ENCODE measurements at places on chromosomes 7 and 10.

DNA sequence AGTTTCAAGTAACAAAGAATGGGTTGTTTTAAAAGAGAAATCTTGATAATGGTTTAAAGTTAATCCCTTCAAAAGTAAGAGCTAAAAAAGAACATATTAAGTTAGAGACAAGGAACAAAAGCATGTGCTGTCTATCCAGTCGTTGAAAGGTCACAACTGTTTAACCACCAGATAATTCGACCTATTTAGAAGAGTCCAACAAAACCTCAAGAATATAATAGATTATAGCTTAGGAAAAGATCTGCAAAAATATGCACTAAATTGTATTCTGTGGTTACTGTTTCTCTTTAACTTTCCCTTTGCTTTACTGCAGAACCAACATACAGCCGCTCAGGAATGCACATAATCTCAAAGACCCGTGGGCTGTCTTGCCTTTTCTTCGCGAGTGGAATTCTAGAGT is 74.9 kb downstream of the PCGF5 start:
- no peak for DNase-seq

DNA sequence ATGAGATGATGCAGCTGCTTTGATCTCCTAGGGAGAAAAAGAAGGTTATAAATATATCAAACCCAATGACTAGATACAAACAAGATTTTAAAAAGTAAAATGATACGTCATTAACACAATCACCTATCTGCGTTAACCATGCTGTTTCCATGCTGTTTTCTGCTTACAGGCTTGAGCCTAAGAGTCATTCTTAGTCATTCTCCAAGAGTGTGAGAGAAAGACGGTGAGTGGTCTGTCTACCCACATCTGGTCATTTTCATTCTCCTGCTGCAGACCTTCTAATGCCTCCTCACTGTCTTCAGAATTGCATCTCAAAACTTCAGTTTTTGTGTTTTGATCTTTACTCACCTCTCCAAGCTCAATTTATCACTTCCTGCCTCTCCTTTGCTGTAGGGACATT is 98.0 kb upstream of the ELMO1 start:
- no peak for DNase-seq

- no peak for DNase-seq
Observed at GRCh38 chr10:28975891-28976531, 298.7 kb downstream of the BAMBI start.

GRCh38 chr7:20560325-20561180 is 54.9 kb upstream of the ABCB5 start:
- DNase-seq, result no peak

GRCh38 chr10:99297033-99297432 is 32.1 kb upstream of the CNNM1 start:
- no peak for DNase-seq

DNA sequence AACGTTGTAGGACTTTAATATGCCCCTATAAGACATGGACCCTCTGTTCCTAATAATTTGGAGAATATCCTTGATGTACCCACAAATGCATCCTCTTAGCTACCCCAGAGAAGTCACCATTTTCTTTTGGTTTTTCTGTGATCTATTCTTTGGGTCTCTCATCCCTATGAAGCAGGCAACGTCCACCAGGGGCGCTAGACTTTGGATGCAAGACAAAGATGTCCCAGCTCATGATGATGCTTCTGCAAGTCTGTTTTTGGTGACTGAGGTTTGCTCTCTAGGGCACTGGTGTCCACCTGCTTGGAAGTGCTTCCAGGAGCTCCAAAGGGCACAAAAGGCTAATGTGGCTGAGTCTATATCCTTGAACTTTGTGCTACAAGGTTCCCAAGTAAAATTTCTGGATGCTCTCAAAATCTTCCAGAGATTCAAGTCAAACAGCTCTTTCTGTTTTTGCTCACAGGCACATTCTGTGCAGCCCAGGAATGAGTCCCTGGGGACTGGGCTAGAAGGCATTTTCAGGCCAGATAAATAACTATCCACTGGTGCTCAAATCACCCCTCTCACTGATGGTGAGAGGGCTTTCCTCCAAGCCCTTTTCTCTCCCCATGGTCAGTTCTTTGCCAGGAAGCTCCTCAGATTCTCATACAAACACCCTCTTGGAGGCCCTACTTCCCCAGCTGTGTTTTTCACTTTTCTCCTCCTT is 166.4 kb downstream of the C7orf25 start:
- DNase-seq, result peak; percentile 44

- DNase-seq, result no peak
Observed at GRCh38 chr10:98370831-98371820, 43.9 kb downstream of the PYROXD2 start.

- DNase-seq, result no peak
Observed at GRCh38 chr10:1116051-1116450, 59.9 kb downstream of the WDR37 start.

- no peak for DNase-seq
Observed at GRCh38 chr7:157889480-157889879, 552.7 kb downstream of the DNAJB6 start.

- DNase-seq, result no peak
Observed at GRCh38 chr10:132799865-132800264, 13.9 kb upstream of the NKX6-2 start.

DNA sequence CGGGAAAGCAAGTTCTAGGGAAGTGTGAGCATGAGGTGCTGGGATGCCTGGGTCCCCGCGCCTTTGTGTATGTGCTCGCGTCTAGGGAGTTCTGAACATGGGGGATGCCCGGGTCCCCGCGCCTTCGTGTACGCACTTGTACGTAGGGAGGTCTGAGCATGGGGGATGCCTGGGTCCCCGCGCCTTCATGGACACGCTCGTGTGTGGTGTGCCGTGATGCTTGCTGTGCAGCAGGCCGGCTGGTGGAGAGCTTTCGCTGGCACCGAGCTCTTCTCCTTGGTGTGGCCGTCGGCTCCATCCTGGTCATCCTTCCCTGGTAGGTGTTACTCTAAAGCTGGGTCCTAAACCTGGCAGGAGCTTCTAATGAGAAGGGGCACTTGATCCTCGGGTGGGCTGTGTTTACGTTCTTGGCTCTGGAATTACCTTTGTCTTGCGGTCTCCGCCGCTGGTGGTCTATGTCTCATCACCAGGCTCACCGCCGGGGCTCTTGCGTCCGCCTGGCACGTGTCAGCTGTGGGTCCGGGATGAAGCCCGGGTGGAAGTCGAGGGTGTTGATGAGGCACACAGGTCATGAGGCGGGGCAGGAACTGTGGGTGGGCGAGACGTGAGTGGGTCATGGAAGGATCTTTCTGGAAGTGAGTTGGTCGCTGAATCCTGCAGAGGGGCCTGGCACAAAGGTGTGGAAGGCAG is 63.5 kb downstream of the DNAJB6 start:
- DNase-seq, result no peak

- no peak for DNase-seq
Observed at GRCh38 chr10:67095531-67095930, 169.7 kb downstream of the LRRTM3 start.

- DNase-seq, result no peak
Observed at GRCh38 chr10:59894114-59894513, 12.2 kb downstream of the CCDC6 start.

DNA sequence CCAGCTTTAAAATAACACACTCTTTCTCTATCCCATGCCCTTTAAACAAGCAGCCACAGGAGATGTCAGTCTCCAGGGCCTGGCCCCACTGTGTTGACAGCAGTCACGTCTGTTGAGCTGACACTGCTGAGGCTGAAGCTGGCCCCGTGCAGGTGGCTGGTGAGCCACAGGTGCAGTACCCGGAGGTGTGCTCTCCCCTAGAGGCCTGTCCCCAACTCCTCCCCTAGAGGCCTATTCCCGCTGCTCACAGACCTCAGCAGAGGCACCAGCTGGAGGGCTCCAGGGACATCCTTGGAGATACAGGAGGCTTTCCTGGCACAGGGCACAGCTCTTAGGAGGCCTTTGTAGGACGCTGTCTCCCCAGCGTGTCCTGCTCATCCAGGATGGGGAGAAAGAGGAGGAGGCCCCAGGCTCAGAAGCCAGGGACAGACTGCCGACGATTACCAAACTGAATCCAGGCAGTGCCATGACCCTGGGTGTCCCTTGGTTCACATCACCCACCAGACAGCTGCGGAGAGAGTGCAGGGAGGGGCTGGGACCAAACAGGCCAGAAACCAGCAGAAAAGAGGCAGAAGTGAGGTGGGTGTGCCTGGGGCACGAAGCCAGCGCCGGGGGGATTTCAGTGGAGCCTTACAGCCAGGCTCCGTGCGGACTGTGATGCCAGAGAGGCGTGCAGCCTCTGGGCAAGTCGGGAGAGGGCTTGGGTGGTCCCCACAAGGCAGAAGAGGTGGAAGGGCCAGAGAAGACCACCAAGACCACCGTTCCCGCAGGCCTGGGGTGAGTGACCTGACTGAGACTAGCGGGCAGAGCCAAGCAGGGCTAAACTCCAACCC is 18.5 kb upstream of the TTYH3 start:
- no peak for DNase-seq

DNA sequence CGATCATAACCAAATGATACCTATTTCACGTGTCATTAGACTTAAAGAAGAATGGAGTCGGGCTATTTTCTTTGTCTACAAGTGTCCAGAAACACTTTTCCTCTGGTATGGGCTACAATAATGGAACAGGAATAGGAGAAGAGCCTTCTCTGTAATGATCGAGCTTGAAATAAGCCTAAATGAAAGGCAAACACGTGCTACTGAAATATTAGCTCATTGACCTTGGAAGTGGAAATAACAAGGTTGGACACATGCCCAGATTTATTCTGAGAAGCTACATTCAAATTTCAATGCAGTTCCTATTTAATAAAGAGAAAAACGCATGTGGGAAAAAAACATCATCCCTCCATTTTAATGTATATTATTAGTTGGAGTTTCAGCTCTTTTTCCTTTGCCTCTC is 254.7 kb upstream of the PTER start:
- no peak for DNase-seq

GRCh38 chr10:6774406-6774805 is 194.3 kb upstream of the PRKCQ start:
- no peak for DNase-seq

- DNase-seq, result no peak
Observed at GRCh38 chr10:1488970-1489548, 248.3 kb downstream of the ADARB2 start.

Data from neural crest cell (in vitro differentiated cells).